ENCODE measurements at places on chromosomes 6 and 20.

DNA sequence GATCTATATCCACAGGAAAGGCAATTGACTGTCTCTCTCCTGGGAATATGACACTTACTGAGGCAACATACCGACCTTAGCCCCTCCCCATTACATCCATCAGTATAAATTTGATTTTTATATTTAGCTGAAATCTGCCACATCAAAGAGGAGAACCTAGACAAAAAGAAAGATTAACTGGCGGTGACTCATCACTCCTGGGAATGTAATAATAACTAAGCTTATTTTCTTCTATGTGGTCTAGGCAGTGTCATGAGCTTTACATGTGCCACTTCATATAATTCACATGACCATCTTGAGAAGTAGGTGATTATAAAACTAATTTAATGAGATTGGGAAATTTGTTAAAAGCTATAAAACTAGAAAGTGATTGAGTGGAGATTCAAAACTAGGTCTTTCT lies 520.0 kb upstream of the HS3ST5 start:
- DNase-seq = no peak

GRCh38 chr6:137851669-137852068 lies 15.4 kb upstream of the TNFAIP3 start:
- no peak for DNase-seq

DNA sequence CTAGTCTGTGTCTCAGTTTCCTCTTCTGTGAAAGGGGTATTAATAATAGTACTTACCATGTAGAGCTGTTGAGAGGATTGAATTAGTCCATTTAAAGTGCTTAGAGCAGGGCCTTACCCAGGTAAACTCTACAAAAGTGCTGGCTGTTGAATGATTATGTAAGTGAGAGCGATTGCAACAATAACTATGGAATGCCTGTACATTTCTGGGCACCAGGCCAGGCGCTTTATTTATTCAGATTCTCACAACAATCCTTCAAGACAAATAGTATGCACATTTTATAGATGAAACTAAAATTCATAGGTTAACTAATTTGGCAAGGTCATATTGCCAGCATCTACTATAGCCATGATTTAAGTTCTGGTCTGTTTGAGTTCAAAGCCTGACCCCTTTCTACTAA lies 78.3 kb upstream of the MMS22L start:
- DNase-seq = no peak

GRCh38 chr6:10184371-10185227 lies 230.3 kb downstream of the TFAP2A start:
- no peak for DNase-seq

- no peak for DNase-seq
Observed at GRCh38 chr20:14336686-14337085, 726 bp downstream of the FLRT3 start.

- DNase-seq = no peak
Observed at GRCh38 chr6:87498048-87498447, 25.3 kb downstream of the SLC35A1 start.

- DNase-seq = no peak
Observed at GRCh38 chr6:135880066-135880972, 28.8 kb downstream of the PDE7B start.

- DNase-seq = no peak
Observed at GRCh38 chr6:129276986-129277385, 394.0 kb downstream of the LAMA2 start.

- DNase-seq = no peak
Observed at GRCh38 chr6:30020626-30021025, 40.4 kb upstream of the POLR1H start.

DNA sequence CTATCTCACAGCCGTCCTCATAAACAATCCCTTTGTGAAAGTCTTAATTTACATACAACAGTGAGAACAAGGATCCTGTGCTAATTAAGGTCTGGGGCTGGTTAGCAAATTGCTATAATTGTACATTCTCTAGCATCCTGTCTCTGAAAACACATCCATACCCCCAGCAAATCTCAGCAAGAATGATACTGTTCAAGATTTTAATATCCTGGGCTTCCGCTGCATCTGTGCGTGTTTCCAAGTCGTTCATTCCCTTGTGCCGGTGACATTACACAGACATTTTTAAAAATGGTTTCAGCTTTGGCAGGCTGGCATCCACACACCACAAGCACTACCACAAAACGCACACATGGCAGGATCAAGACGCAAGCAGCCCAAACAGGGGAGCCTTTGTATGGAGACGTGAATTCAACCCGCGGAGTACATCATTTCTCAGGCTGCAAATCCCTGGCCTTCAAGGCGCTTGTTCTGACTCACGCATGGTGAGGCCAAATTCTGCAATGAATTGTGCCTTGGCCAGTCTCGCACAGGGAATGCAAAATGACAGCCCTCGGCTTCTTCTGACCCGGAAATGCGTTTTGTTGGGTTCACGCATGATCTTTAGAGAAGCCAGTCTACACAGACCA lies 20.3 kb downstream of the ZMYND8 start:
- no peak for DNase-seq

Measured in H1 (cell line).